A549 treated with AZD2906 at 1 μM for 4 hours (cell line): ENCODE measurements at places on chromosomes 11 and 22. TPM values are rescaled to one million over a fixed set of nuclear protein-coding genes. Genes with fewer than 3 reads are reported as not detected.

The GNAZ gene
- total RNA-seq, result 2.3 to 3.1 TPM (median 2.6 TPM) in 5 replicates

The CHRDL2 gene
- 3.1 to 5.7 TPM (median 4.0 TPM) in 5 replicates for total RNA-seq

The OR2AG2 gene
- total RNA-seq, result 0.06 to 0.11 TPM in 2 of 5 replicates, not detected in the others

The OR5A1 gene
- total RNA-seq, result not detected in 5 replicates

The CATSPER1 gene
- total RNA-seq, result 1.1 to 1.5 TPM (median 1.3 TPM) in 5 replicates

The HTATIP2 gene
- 184 to 203 TPM (median 186 TPM) in 5 replicates for total RNA-seq

The ADAMTS15 gene
- 5.1 to 7.9 TPM (median 7.1 TPM) in 5 replicates for total RNA-seq

The MRGPRF gene
- total RNA-seq, result 0.07 TPM in 3 of 5 replicates, not detected in the others

The TMA7B gene
- not detected in 5 replicates for total RNA-seq

The CREB3L1 gene
- 4.0 to 4.7 TPM (median 4.4 TPM) in 5 replicates for total RNA-seq

The BEST1 gene
- total RNA-seq, result 2.0 to 4.6 TPM (median 3.9 TPM) in 5 replicates

The KRTAP5-10 gene
- total RNA-seq, result not detected in 5 replicates

The RIMBP3B gene
- 0.28 to 0.49 TPM (median 0.31 TPM) in 5 replicates for total RNA-seq

The IGLL1 gene
- total RNA-seq, result not detected in 5 replicates

The NAALADL1 gene
- not detected in 5 replicates for total RNA-seq

The RGL4 gene
- not detected in 5 replicates for total RNA-seq

The CARD18 gene
- not detected in 5 replicates for total RNA-seq

The GPR152 gene
- total RNA-seq, result 0.03 to 0.08 TPM in 2 of 5 replicates, not detected in the others

The TMPRSS4 gene
- not detected in 5 replicates for total RNA-seq
